ENCODE measurements at places on chromosomes 1 and 21.

DNA sequence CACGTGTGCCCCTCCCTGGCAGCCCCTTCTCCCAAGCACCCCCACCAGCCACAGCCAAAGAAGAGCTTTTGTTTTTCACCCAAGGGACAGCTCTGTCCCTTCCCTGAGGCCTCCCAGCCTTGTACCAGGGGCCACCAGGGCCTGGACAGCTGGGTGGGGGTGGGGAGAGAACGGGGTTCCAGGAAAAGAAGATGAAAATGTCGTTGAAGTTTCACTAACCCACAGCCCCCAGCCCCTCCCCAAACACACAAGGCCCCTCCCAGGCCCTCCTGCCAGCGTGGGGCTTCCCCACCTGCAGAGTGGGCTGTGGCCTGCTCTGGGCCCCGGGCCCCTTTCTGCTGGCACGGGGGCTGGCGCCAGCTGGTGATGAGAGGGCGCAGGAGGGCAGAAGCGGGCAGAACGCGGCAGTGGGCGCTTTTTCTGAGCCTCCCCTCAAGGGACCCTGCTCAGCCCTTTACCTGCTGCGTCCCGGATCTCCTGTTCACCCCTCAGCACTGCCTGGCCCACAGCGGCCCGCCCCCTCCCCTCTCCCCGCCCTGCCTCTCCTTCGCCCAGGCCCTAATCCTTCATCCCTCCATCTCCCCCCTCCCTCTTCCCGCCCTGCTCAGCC is 5.5 kb upstream of the ANKRD65 start:
- DNase-seq, result no peak

DNA sequence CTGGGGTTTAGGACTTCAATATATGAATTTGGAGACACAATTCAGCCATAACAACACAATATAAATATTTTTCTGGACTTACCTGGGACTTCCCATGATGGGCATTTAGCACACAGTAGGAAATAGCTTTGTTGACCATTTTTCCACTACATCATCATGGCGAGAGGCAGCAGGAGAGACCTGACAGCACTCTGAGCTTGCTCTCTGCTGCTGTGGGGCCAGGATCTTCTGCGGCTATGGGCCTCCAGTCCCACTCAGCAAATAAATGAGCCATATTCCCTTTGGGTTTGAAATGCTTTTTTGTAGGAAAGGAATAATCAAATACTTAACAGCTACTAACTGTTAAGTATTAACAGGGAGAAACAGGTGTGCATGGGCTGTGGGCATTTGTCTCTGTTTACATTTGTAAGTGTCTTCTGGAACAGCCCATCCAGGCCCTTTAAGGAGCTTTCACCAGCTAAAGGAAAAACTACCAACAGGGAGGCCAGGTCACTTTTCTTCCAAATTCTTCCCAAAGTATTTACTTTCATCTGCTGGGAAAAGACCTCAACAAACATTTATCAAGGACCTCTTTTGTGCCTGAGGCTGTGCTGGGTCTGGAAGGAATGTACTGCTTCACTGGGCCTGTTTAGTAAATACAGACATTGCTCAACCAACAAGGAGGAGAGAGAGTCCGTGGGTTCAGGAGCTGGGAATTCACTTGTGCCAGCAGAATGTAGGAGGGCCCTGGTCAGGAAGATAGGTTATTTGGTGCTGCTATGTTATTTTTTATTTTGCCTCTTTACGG is 133.2 kb downstream of the LRIG2 start:
- DNase-seq, result no peak

- DNase-seq, result no peak
Measured at GRCh38 chr1:166176416-166176815, 9.6 kb upstream of the FAM78B start.

DNA sequence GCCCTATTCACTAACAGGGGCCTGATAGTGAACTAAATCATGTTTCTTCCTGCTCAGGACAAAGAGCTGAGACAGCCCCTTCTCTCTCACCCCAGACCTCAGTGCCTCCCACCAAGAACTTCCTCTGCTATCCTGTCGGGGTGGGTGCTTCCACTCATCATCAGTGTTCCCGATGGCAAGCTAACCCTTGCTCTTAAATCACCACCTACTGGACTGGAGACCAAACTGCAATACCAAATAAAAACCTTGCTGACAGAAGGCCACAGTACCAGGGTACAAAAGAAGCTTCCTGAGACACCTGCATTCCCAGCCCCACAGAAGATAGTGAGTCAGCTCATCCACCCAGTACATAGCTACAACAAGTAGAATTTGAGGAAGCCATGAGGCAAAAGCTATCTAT is 799.5 kb downstream of the LTN1 start:
- DNase-seq, result no peak

GRCh38 chr1:20717452-20718342 is at the start of gene KIF17:
TSS of gene KIF17 (minus strand) at chr1:20718007. CDS start at chr1:20717706, 301 bp downstream.
- DNase-seq, result peak; percentile 70

DNA sequence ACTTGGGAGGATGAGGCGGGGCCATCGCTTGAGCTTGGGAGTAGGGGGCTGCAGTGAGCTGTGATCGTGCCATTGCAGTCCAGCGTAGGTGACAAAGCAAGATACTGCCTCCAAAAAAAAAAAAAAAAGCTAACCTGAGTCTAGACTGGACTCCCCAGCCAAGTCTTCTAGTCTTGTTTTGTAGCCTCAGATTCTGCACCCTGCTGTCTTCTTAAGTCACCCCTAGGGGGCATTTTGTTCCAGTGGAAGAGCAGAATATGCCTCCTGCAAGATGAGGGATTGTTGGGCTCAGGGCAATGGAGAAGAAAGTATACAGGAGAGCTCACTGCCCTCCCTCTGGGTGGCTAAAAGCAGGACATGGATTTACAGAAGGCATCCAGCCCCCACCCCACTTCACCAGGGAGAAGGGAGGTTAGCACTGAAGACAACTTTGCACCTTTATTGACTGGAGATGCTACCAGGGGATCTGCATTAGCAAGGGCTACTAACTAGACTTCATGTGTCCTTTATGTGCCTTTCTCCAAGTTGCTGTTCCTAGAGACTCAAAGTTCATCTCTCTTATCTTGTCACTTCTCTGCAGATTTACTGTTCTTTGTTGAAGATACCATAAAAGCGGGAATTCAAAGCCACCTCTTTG is 15.3 kb upstream of the RNF187 start:
- DNase-seq, result no peak

DNA sequence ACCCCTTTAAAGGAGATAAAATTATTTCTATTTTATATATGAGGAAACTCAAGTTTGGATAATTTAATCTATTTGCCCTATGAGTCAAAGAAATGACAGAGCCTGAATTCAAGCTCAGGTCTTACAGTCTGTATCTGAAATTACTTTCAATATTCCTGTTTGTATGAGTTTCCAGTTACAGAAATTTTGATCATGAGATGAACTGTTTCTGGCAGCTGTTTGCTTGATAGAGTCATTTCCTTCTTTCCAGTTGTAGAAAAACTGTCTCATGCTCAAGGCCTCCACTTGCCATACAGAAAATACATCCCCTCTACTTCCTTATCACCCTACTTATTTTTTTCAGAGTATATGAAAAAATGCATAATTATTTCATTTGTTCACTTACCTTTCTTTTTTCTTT is 87.6 kb downstream of the PTPRC start:
- DNase-seq, result no peak

DNA sequence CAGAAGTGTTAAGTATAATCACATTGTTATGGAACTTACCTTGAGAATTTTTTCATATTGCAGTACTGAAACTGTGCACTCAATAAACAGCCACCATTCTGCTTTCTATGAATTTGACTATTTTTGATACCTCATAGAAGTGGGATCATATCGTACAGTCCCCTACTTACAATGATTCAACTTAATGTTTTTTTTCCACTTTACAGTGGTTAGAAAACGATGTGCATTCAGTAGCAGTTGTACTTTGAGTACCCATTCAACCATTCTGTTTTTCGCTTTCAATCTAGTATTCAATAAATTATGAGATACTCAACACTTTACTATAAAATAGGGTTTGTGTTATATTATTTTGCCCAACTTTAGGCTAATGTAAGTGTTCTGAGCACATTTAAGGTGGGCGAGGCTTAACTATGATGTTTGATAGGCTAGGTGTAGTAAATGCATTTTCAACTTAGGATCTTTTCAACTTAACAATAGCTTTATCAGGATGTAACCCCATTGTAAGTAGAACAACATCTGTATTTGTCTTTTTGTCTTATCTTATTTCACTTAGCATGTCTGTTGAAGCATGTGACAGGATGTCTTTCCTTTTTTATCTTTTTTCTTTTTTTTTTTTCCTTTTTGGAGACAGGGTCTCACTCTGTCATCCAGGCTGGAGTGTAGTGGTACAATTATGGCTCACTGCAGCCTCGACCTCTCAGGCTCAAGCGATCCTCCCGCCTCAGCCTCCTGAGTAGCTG is 42.4 kb upstream of the KCNQ4 start:
- DNase-seq, result no peak

- DNase-seq, result no peak
Measured at GRCh38 chr1:11529330-11529729, 50.4 kb downstream of the DISP3 start.

DNA sequence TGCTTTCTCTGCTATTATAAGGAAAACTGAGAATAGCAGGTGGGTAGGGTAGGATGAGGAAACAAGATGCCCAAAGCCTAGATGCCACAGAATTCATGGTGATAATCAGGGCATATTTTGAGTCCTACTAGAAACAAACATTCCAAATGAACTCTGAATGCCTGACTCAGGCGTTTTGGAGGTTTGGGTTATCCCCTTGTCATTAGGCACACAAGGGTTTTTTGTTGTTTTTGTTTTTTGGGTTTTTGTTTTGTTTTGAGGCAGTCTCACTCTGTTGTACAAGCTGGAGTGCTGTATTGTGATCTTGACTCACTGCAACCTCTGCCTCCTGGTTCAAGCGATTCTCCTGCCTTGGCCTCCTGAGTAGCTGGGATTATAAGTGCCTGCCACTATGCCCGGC is 19.2 kb downstream of the SYNC start:
- no peak for DNase-seq

- no peak for DNase-seq
Measured at GRCh38 chr1:116224111-116224510, 112.9 kb downstream of the MAB21L3 start.

- DNase-seq, result peak; percentile 13
Measured at GRCh38 chr1:53944469-53945182, 873 bp downstream of the IFT25 start.

DNA sequence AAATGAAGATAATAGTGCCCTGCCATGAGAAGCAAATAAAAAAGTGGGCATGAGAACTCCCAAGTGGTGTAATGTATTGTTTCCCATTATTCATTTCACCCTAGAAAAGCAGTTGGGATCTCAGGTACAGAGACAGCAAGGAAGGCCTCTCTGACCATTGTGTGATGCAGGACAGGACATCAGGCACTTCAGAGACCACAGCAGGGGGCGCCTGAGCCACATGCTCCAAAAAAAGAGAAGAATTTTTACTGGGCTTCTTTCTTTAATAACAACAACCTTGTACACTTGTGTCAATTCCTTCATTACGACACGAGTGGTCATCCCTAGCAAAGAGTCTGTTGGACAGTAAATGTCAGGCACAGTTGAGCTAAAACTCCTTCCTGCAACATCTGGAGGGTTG is 533.3 kb downstream of the OMA1 start:
- no peak for DNase-seq

DNA sequence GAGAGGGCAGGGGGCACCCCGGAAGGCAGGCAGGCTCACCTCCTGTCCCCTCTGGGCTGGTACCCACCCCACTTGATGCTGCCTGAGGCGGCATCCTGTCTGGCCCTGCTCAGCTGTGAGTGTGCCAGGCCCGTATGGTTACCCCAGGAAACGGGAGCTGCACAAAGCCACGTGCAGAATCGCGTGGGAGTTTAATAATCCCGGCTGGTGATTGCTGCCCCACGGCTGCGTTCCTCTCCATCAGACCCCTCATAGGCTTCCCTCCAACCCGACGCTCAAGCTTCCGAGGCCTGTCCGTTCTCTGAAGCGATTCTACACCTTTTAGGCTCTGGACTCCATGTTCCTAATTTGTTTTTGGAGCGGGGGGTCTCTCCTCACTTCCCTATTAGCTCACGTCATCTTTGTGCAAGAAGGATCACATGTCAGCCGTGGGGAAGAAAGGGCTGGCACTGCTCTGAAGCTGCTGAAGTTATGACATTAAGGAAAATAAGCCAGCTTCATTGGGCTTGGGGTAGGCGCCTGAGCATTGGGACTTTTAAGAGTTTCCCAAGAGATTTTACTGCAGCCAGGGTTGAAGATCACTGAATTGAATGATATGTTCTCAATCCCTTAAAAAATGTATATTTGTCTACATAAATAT is 1.1 kb upstream of the B3GALT5 start:
- DNase-seq, result no peak

GRCh38 chr1:169109561-169110134 is 3.2 kb downstream of the ATP1B1 start:
- no peak for DNase-seq

DNA sequence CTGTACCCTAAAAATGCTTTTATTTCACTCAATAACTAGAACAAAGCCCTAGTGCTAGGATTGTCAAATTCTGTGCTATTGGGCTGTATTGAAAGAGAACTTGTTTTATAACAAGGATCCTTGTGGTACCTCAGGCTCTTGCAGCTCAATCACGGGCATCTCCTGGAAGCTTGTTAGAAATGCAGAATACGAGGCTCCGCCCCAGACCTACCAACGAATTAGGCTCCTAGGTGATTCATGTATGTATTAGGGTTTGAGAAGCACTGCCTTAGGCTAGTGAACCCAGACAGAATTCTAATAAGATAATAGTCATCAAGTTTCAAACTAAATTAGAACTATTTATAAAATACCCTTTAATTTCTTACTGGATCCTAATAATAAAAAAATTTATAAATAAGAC is 45.6 kb downstream of the ZZZ3 start:
- no peak for DNase-seq

GRCh38 chr1:204091787-204092312 is 18.9 kb downstream of the SOX13 start:
- no peak for DNase-seq

GRCh38 chr1:172647987-172648386 is 10.9 kb upstream of the FASLG start:
- DNase-seq, result no peak

GRCh38 chr1:200034262-200034557 is 6.7 kb downstream of the NR5A2 start:
- no peak for DNase-seq

DNA sequence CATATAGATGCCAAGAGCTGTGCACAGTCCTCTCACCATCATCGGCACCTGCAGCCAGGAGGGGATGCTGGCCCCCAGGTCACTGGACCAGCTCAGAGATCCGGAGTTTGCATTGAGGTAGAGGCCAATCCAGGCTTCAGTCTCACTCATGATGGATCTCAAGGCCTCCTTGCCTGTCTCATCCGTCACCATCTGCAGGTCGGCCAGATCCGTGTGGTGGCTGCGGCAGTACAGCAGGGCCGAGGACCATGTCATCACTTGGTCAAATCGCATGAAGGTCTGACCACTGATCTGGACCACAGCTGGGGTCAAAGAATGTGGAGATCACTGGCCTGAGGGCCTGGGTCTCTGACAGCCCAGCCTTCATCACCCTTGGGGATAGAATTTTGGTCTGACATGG is 6.6 kb downstream of the CLEC20A start:
- no peak for DNase-seq

- no peak for DNase-seq
Measured at GRCh38 chr1:223535319-223535718, 130.2 kb downstream of the CAPN8 start.

All from activated naive CD8-positive, alpha-beta T cell treated with anti-CD3 and anti-CD28 coated beads, Interleukin-2, amount 50 U/mL, for 24 hours (primary cell).